ENCODE measurements at places on chromosomes 7 and 10.

- H3K4me3 ChIP-seq = no peak overlapping the region
- no peak for DNase-seq
- H3K4me1 ChIP-seq = no peaks in the 10 kb centered on the region
These were observed 54.5 kb downstream of the SCRN1 start for GRCh38 chr7:29935111-29935510.

DNA sequence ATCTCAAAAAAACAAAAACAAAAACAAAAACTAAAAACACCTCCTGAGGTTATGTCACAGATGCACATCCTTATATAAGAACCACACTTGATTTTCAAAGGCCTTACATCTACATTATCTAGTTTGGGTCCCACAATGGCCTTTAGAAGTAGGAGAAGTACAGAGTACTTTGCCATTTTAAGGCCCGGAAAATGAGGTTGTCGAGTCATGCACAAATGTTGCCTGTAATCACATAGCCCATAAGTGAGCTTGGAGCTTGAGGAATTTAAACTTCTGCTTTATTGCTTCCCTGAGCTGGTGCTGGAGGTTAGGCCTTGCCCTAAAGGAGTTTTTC lies 9.7 kb upstream of the MKRN1 start:
- no peak overlapping the region for H3K4me3 ChIP-seq
- H3K27me3 ChIP-seq = no peaks in the 10 kb centered on the region
- no peak overlapping the region for H3K27ac ChIP-seq

GRCh38 chr10:99880080-99880835 lies 97.8 kb downstream of the ABCC2 start:
- no peak overlapping the region for H3K4me3 ChIP-seq
- DNase-seq = no peak
- H3K27me3 ChIP-seq = no peaks in the 10 kb centered on the region

GRCh38 chr7:16278167-16278787 lies 143.1 kb downstream of the CRPPA start:
- H3K4me3 ChIP-seq = no peak overlapping the region
- H3K36me3 ChIP-seq = no peaks in the 10 kb centered on the region
- H3K4me1 ChIP-seq = no peaks in the 10 kb centered on the region
- H3K27me3 ChIP-seq = no peaks in the 10 kb centered on the region

- no peaks in the 10 kb centered on the region for H3K27me3 ChIP-seq
- no peak overlapping the region for H3K27ac ChIP-seq
- no peak overlapping the region for H3K4me3 ChIP-seq
- no peaks in the 10 kb centered on the region for H3K4me1 ChIP-seq
These were observed 81.0 kb downstream of the CELF2 start for GRCh38 chr10:11098666-11099065.

GRCh38 chr10:4545062-4545461 lies 280.9 kb upstream of the AKR1E2 start:
- H3K36me3 ChIP-seq = no peaks in the 10 kb centered on the region
- no peak overlapping the region for H3K4me3 ChIP-seq
- no peak for DNase-seq
- H3K4me1 ChIP-seq = no peaks in the 10 kb centered on the region
- no peak overlapping the region for H3K27ac ChIP-seq
- H3K27me3 ChIP-seq = no peaks in the 10 kb centered on the region

- peaks cover 28% of the 10 kb centered on the region for H3K4me1 ChIP-seq
- H3K36me3 ChIP-seq = no peaks in the 10 kb centered on the region
- DNase-seq = peak; percentile 37
- H3K27ac ChIP-seq = peak overlapping the region; percentile 89
These were observed 1.7 kb downstream of the CREB3L2 start for GRCh38 chr7:138000081-138000701.

GRCh38 chr7:33720870-33721269 lies 184.5 kb upstream of the BMPER start:
- H3K36me3 ChIP-seq = no peaks in the 10 kb centered on the region
- peaks cover 16% of the 10 kb centered on the region for H3K4me1 ChIP-seq

- peaks cover 51% of the 10 kb centered on the region for H3K36me3 ChIP-seq
- no peak overlapping the region for H3K27ac ChIP-seq
- H3K27me3 ChIP-seq = no peaks in the 10 kb centered on the region
- no peak for DNase-seq
These were observed 100.3 kb downstream of the TRRAP start for GRCh38 chr7:98978672-98979071.

DNA sequence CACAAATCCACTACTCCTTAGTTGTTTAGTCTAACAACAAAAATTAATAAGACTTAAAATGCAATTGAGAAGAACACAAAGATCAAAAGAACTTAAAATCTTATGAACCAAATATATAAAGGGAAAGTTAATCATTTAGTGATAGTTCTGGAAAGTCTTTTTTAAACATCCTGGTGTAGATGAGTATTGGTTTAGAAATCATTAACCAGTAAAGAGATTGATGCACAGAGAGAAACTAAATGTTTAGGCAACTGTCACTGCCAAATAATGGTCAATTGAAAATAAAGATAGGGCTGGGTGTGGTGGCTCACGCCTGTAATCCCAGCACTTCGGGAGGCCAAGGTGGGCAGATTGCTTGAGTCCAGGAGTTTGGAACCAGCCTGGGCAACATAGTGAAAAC lies 44.9 kb downstream of the SP8 start:
- no peaks in the 10 kb centered on the region for H3K4me1 ChIP-seq
- no peak for DNase-seq
- no peak overlapping the region for H3K27ac ChIP-seq
- H3K4me3 ChIP-seq = no peak overlapping the region
- no peaks in the 10 kb centered on the region for H3K36me3 ChIP-seq
- H3K27me3 ChIP-seq = no peaks in the 10 kb centered on the region

DNA sequence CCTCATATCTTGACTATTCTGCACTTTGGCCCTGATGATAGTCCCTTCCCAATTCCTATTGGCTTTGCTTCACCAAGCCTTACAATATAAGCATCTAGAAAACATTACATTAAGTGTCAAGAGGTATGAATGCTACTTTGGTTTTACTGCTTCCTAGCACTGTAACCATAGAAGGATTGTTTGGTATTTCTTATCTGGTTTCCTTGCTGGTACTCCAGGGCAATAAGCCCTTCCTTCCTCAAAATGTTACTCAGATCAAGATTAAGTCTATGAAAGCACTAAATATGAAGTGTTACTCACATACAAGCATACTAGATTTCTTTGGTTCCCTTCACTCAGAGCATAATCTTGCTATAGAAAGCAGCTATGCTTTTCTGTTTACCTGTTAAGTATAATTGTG lies 492.5 kb downstream of the ETV1 start:
- no peaks in the 10 kb centered on the region for H3K36me3 ChIP-seq
- no peak for DNase-seq
- no peaks in the 10 kb centered on the region for H3K4me1 ChIP-seq

DNA sequence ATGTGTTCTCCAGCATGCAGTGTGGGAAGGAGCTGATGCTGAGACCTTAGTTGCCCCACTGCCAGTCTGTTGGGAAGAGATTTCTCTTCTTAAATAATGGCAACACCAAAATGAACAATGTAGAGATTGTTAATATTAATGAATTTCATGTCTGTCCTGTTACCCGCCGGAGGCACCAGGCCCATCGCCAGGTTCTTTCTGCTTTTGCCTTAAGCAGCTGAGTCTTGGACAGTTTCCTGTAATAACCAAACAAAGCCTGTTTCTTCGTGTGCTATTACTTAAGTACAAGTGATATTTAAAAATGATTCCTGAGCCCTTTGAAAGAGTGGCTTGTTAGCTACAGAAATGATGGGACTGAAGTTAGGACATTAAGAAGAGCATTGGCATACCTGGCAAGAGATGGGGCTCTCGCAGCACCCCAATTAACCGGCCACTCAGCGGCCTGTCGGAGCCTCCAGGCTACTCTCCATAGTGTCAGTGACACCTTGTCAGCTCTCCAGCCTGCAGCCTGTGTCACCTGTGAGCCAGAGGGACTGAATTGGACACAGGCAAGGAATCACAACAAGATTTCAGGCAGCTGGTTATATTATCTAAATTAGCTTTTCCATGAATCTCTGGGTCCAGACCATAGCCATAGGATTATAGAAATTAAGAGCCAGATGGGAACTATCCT lies 142.0 kb downstream of the CELF2 start:
- H3K27me3 ChIP-seq = no peaks in the 10 kb centered on the region
- peaks cover 30% of the 10 kb centered on the region for H3K4me1 ChIP-seq
- no peaks in the 10 kb centered on the region for H3K36me3 ChIP-seq
- H3K27ac ChIP-seq = peak overlapping the region; percentile 11
- H3K4me3 ChIP-seq = no peak overlapping the region

GRCh38 chr7:150586785-150587152 lies 19.6 kb downstream of the GIMAP4 start:
- no peaks in the 10 kb centered on the region for H3K36me3 ChIP-seq
- no peak for DNase-seq
- H3K4me3 ChIP-seq = no peak overlapping the region
- H3K4me1 ChIP-seq = peaks cover 21% of the 10 kb centered on the region
- H3K27me3 ChIP-seq = no peaks in the 10 kb centered on the region
- peak overlapping the region; percentile 85 for H3K27ac ChIP-seq

DNA sequence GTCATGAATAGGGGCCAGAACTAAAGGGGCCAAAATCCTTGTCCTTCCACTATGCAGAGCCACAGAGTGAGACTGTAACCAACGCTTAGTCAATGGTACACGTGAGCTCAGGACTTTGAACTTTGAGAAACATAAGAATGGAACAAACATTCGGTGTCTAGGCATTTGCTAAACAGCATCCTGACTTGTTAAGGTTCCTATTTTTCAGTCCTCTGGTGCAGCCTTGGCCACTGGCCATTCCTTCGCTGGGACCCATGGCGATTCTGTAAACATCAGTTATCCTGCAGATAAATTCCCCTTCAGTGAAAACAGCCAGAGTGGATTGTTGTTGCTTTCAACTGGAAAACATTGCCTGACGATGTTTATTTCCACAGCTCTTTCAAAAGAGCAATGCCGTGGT lies 266.8 kb downstream of the SORCS1 start:
- no peak overlapping the region for H3K4me3 ChIP-seq
- no peaks in the 10 kb centered on the region for H3K4me1 ChIP-seq
- no peaks in the 10 kb centered on the region for H3K27me3 ChIP-seq
- H3K36me3 ChIP-seq = no peaks in the 10 kb centered on the region

- H3K4me1 ChIP-seq = no peaks in the 10 kb centered on the region
- no peaks in the 10 kb centered on the region for H3K27me3 ChIP-seq
- H3K27ac ChIP-seq = no peak overlapping the region
- peak; percentile 21 for DNase-seq
- H3K4me3 ChIP-seq = no peak overlapping the region
These were observed 252.5 kb downstream of the RPS24 start for GRCh38 chr10:78286186-78286585.

- no peak for DNase-seq
- H3K4me3 ChIP-seq = peak overlapping the region; percentile 20
- H3K27ac ChIP-seq = peak overlapping the region; percentile 66
- peaks cover 45% of the 10 kb centered on the region for H3K4me1 ChIP-seq
- peaks cover 4% of the 10 kb centered on the region for H3K36me3 ChIP-seq
These were observed 35.9 kb upstream of the AP5Z1 start for GRCh38 chr7:4739528-4739992.

- no peak overlapping the region for H3K27ac ChIP-seq
- no peaks in the 10 kb centered on the region for H3K36me3 ChIP-seq
- no peaks in the 10 kb centered on the region for H3K4me1 ChIP-seq
- no peak overlapping the region for H3K4me3 ChIP-seq
- DNase-seq = no peak
These were observed 10.7 kb upstream of the KPNA7 start for GRCh38 chr7:99218406-99219184.

- H3K4me1 ChIP-seq = peaks cover 63% of the 10 kb centered on the region
- no peak overlapping the region for H3K4me3 ChIP-seq
- no peak for DNase-seq
- H3K27me3 ChIP-seq = peaks cover 25% of the 10 kb centered on the region
- H3K27ac ChIP-seq = peak overlapping the region; percentile 82
These were observed 3.4 kb downstream of the PDGFA start for GRCh38 chr7:516216-516605.

- peaks cover 31% of the 10 kb centered on the region for H3K27me3 ChIP-seq
- no peaks in the 10 kb centered on the region for H3K36me3 ChIP-seq
- no peak overlapping the region for H3K4me3 ChIP-seq
- no peak overlapping the region for H3K27ac ChIP-seq
- no peak for DNase-seq
These were observed 7.1 kb upstream of the UNCX start for GRCh38 chr7:1225441-1226185.

- no peak overlapping the region for H3K4me3 ChIP-seq
- no peak overlapping the region for H3K27ac ChIP-seq
- H3K27me3 ChIP-seq = no peaks in the 10 kb centered on the region
- H3K4me1 ChIP-seq = no peaks in the 10 kb centered on the region
These were observed 18.3 kb downstream of the CYP26A1 start for GRCh38 chr10:93091960-93092359.

DNA sequence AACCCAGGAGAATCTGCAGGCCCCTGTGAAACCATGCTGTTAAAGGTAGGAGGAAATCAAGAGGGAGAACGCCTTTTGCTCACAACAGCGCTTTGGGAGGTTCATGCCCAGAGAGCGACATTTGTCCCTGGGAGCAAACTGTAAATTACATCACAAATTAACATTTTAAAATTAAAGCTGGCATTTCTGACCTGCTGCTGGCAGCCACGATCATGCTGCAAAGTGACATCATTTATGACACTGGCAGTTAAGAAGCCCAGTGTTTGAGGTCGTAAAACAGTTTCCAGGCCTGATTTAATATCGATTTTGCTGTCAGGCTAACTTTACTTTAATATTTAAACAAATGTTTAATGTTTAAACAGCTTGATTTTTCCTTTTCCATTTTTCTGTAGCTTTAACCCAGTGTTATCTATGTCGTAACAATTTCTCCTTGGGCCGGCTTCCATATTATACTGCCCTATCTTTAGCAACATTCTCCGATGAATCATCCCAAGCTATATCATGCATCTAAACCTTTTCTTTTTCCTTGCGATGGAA lies 86.5 kb upstream of the NPVF start:
- no peaks in the 10 kb centered on the region for H3K4me1 ChIP-seq
- H3K4me3 ChIP-seq = no peak overlapping the region
- no peaks in the 10 kb centered on the region for H3K27me3 ChIP-seq
- no peak for DNase-seq

DNA sequence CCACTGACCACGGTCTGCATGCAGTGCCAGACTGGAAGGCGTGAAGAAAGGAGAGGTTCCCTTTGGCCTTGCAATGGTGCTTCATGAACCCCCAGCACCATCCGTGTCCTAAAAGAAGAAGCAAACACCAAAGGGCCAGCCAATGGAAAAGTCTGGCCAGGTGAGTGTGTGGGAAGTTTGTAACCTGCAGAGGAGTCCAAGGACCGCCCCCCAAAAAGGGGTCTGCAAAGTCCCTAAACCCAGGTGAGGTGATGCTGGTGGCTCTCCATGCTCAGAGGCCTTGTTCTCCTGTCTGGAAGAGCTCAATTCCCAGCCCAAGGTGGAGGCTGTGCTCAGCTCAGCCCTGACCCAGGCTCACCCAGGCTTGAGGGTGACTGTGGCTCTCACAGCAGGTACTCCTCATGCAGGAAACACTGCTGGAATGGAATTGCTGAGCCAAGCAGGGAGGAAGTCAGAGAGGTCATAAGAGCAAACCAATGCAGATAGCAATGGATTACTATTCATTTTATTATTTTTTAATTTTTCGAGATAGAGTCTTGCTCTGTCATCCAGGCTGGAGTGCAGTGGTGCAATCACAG lies 52.4 kb upstream of the NANOS1 start:
- no peak overlapping the region for H3K27ac ChIP-seq
- no peaks in the 10 kb centered on the region for H3K36me3 ChIP-seq
- no peaks in the 10 kb centered on the region for H3K27me3 ChIP-seq
- H3K4me3 ChIP-seq = no peak overlapping the region
- no peak for DNase-seq
